Esophagus muscularis mucosa (tissue), 4 donors: ENCODE measurements at places on chromosomes 7 and 10. TPM values are rescaled to one million over a fixed set of nuclear protein-coding genes. Genes with fewer than 3 reads are reported as not detected.

NAT16 gene
- not detected for total RNA-seq

- no peak for DNase-seq
Observed at GRCh38 chr10:25441270-25441669, 266.5 kb downstream of the GPR158 start.

DNA sequence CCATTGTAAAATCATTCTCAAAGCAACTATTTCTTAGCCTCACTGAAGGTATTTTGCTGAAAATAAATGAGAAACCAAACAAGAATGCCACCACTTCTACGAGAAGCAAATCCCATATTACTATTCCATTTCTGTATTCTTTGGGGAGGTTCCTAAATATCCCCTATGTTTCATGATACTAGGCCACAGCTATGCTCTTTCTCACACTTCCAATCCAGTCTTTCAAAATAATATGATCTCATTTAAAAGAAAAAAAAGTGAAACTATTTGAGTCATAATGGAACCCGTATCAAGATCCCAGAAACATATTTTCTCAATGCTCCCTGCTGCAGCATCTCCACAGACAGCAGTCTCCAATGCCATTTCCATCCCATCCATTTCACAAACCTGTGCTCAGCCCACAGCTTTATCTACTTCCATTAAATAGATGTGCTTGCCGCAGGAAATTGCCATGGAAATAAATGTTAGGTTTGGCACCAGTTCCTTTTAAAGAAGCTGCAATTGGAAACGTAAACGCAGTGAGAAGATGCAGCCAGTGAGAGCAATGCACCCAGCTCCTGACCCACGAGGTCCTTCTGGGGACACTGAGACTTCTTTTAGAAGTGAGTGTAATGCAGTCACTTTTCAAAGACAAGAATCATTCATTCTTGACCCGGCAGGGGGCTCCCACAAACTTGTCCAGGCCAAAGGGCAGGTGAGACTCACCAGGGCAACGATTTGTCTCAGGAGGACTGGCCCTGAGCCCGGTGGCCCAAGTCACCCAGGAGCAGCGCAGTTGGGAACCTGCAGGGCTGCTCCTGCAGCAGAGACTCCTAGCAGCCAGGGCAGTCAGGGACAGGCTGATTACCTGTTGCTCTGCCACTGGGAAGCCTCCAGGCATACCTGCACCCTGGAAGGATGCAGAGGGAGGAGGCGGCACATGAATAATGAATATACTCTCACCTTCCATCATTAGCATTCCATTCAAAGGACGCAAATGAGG lies 99.6 kb downstream of the C10orf90 start:
- no peak for DNase-seq

LRRD1 gene
- not detected for total RNA-seq

VAX1 gene
- total RNA-seq, result not detected

DNA sequence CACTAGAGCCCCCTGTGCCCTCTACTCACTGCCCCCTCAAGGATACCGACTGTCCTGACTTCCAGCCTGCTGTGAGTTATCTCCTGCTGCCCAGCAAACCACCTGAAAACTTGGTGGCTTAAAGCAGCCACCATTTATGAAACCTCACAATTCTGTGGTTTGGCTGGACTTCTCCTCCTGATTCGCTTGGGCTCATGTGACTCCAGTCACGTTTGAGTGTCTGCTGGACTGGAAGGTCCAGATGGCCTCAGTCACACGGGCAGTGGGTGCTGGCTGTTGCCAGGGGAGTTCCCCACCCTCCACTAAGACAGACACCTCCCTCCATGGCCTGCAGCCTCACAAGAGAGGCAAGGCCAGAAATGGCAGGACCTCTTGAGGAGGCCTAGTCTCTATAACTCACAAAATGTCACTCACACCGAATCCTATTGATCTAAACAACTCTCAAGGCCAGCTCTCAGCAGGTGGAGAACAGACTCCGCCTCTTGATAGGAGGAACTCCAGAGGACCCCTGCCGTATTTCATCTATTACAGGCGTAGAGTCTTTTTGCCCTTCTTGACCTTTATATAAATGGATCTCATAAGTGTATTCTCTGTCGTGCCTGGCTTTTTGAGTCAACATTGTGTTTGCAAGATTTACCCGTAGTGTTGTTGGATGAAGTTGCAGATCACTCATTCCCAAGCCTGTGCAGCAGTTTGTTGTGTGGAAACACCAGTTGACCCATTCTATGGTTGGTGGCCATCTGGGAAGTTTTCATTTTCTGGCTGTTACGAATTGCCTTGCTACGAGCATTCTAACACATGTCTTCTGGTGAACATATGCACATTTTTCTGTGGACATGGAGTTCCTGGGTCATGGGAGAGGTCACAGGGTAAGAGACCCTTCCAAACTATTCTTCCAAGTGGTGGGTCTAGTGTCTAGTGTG lies 48.3 kb downstream of the ZMIZ1 start:
- DNase-seq, result no peak

DNA sequence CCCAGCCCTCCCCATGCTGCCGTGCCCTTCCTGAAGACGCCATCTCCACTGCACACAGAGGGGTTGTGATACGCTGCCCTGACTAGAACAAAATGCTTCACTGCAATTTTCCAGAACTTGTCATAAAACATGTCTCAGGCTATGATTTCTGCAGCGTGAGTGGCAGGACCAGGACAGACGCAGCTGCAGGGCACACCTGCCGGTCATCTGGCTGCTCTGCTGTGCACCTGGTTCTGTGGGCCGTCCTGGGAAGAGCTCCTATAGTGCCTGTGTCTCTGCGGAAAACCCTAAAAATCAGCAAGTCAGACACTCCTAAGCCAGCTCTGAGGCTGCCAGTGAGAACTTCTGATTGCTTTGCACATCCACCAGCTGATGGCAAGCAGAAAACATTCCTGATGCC lies 39.7 kb upstream of the DIP2C start:
- DNase-seq, result no peak

DNA sequence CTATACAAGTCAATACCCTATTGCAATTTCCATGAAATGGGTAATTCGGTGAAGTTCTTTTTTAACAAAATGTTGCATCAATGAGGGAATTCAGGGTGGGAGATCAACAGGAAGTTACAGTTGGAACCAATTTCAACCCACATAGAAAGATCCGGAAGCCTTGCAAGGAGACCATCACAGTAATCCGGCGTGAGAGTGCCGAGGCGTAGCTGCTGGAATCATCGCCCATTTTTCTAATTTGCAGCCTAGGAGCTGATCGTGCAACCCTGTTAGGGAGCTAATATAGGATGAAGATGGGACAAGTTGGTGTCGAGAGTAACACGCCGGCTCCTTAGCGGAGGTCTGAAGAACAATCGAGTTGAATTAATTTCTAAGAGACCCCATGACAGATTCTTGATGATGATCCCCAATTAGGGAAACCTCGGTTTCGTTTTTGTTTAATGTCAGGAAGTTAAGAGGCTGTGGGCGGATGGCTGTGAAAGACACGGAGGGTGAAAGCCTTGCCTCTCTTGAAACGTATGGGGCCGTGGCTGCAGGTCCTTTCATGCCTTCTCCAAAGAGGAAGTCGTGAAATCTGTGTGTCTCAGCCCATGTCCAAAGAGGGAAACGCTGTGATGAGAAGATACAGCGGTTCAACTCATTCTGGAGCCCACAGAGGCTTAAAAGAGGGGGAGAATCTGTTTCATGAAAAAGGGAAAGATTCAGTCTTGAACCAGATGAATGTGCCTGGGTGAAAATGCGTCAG lies 51.2 kb upstream of the CARD11 start:
- no peak for DNase-seq

DNA sequence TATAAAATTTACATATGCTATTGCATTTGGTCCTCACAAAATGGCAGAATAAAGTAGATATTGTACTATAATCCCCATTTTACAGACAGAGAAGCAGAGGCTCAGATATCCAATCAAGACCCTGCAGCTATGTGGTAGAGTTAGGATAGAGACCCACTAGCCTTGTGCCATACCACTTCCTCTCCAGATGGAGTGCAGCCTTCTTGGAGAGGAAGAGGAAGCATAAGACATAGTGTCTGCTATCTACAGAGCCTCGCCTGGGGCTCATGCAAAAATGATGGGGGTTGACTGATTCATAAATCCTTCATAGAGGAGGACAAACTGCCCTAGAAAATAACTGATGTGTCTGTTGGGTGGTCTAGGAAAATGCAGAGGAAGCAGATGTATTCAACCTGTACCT lies 447.3 kb downstream of the KCNMA1 start:
- DNase-seq, result no peak

AFAP1L2 gene
- 19.4 TPM for total RNA-seq

DNA sequence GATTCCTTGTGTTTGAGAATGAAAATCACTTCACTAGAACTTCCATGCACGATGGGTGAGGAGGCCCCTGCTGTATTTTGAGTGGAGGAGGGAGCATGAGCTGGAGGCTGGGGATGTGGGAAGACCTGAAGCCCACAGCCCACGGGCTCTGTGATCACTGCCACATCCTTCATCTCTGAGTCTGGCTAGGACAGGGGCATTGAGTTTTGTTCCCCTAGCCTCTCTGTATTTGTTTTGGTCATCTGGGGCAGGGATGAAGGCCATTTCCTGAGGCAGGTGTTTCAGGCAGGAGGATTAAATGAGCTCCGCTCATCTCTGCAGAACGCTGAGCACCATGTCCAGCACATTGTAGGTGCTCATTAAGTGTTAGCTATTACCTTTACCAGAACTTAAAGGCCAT lies 293.6 kb downstream of the GLRX3 start:
- peak; percentile 75 for DNase-seq

CRPPA gene
- total RNA-seq, result 3.6 TPM

PPP1R17 gene
- total RNA-seq, result not detected

- no peak for DNase-seq
Observed at GRCh38 chr7:44519546-44519945, 21.6 kb downstream of the NPC1L1 start.

TFR2 gene
- 0.17 TPM for total RNA-seq

DNA sequence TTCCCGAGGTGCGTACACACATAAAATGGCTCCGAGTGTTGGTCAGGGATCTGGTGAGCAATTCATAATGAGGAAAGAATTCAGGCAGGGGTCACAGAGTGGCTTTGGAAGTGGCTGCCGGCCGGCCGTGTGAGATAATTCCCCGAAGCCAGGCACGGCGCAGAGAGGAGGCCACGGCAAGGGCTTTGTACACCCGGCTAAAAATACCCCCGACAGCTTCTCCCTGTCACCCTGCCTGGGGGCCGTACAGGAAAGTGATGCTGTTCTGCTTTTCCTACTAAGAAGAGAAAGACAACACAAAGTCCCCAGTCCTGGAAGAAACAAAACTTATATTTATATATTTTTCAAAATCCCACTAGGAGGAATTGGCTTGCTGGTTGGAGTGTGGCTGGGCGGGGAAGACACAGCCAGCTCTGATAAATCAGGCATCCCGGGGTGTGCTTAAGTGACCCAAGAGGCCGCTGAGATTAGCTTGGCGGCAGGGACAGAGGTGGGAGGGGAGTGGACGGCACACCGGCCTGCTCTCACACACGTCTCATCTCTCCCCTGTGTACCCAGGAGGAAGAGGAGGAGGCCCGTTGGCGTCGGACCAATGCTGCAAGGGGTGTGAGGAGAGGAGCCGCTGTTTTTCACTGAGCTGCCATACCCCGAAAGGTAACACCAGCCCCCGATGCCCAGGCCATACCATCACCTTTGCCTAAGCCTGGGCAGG lies 70.5 kb downstream of the ZMIZ1 start:
- peak; percentile 96 for DNase-seq

DNA sequence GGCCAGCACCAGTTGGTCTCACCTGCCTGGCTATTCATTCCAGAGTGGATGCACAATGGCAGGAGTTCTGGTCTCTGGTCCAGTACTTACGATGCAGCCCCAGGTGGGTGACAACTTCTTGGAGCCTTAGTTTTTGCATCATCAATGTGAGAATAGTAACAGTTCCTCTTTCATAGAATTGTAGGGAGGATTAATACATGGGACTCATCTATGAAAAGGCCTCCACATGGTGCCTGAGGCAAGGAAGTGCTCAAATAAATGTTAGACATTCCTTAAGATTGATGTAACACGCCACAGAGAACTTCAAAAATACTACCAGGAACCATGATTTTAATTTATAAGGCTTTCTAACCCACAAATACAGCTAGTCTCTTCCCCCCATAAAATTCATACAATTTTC lies 120.1 kb upstream of the CHST15 start:
- no peak for DNase-seq

NKX2-3 gene
- total RNA-seq, result 0.34 TPM

DNA sequence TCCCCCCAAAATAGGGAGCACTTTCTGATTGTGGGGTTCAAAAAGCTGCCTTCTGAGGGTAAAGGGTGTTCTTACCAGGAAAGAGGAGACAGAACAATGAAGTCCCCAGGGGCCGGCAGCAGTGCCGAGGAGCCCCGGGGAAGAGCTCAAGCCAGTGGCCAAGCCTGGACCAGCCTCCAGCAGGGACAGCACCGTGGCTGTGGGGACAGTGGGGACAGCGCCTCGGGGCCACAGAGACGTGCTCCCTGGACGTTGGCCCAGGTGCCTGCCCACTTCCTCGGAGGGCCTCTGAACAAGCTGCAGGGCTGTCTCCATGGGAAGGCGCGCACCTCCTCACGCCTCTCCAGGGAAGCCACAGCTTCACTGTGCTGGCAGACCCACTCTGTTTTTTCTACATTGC lies 312.6 kb downstream of the PTPRN2 start:
- DNase-seq, result no peak

DNA sequence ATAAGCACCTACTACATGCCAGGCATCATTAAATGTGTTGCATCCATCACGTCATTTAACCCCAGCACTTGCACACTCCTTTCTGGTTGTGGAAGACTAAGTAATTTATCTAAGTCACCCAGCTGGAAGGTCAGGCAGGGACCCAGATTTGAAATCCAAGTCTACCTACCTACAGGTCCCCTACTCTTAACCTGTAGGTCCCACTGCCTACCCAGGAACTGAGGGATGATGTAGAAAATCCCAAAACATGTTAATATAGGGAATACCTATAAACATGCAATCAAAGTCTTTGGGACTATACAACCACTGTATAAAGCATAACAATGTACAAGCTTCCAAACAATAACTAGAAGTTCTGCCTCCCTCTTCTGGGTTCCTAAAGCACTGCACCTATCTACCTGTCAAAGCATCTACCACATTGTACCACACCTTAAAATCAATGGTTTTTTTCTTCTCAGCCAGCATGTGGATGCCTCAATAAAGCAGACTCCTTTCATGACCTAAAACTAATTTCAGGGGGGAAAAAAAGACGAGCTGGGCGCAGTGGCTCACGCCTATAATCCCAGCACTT lies 5.6 kb downstream of the IL6 start:
- DNase-seq, result no peak

DNA sequence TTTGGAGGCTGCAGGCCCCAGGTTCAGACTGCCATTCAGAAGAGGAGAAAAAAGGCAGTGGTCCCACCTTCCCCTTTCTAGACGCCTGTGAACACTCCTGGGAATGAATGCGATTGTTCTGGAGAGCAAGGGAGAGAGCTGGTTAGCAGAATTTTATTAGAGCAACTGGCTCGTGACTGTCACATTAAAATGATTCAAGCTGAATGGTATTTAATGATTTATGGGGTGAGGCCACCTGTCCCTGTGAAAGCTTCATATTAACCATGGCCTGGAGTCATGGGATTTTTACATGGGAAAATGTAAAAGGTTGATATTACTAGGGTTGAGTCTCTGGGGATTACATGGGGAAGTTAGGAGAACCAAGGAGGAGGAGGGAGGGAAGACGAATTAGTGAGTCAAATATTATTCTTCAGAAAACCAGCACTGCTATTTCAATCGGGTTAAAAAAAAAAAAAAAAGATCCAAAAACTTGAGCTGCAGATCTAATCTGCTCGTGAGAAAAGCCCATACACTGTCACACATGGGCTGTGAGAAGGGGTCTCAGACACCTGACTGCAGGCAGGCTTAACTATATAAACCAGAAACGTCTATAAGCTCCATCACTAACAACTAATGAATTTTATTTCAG lies 8.3 kb downstream of the CXCL12 start:
- no peak for DNase-seq
